NCI-H1417 (cell line): ENCODE measurements at places on chromosomes 2 and 18.

- no peak for DNase-seq
Measured at GRCh38 chr2:237319887-237320286, 94.1 kb downstream of the COL6A3 start.

GRCh38 chr2:233338812-233339368 lies 15.4 kb upstream of the DGKD start:
- DNase-seq: no peak

GRCh38 chr18:77397617-77398016 lies 148.0 kb downstream of the GALR1 start:
- DNase-seq: no peak

- DNase-seq: no peak
Measured at GRCh38 chr2:126717928-126718327, 62.0 kb downstream of the GYPC start.
